ENCODE measurements at places on chromosomes 6 and 20.

DNA sequence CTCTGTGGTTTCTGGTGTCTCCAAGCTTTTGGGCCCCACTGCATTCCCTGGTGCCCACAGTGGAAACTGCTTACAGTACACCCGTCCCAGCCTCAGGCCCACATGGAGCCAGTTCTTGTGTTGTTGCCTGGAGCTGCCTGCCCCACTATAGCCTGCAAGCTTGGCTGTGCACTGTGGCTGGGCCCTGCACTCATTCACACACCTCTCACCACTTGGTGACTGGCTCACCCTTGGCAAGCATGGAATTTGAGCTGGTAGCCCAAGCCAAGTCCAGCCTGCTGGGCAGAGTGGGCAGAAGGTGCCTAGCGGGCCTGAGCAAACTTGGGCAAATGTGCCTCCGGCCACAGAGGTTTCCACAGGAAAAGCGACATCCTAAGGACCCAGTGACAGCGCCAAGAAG is 472.3 kb downstream of the MMUT start:
- no peak for DNase-seq

- DNase-seq = no peak
Observed at GRCh38 chr20:62234339-62234738, 4.0 kb upstream of the OSBPL2 start.

DNA sequence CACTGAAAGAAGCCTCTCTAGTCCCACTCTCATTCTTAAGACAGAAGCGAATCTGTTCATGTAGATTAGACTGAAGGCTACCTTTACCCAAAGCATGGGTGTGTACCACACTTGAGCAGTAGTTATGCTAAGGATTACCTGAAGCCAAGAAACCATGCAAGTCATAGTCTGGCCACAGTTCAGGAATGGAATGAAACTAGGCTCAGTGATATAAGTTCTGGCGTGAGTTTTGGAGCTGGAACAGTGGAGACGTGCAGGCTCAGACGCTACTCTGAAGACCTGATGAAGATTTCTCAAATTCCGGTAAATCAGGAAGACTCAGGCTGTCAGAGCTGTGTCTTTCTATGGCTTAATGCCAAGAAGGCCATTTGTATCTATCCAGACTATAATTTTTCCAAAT is 219.9 kb downstream of the HDGFL1 start:
- DNase-seq = no peak

- no peak for DNase-seq
Observed at GRCh38 chr6:21406316-21406715, 187.2 kb upstream of the SOX4 start.

DNA sequence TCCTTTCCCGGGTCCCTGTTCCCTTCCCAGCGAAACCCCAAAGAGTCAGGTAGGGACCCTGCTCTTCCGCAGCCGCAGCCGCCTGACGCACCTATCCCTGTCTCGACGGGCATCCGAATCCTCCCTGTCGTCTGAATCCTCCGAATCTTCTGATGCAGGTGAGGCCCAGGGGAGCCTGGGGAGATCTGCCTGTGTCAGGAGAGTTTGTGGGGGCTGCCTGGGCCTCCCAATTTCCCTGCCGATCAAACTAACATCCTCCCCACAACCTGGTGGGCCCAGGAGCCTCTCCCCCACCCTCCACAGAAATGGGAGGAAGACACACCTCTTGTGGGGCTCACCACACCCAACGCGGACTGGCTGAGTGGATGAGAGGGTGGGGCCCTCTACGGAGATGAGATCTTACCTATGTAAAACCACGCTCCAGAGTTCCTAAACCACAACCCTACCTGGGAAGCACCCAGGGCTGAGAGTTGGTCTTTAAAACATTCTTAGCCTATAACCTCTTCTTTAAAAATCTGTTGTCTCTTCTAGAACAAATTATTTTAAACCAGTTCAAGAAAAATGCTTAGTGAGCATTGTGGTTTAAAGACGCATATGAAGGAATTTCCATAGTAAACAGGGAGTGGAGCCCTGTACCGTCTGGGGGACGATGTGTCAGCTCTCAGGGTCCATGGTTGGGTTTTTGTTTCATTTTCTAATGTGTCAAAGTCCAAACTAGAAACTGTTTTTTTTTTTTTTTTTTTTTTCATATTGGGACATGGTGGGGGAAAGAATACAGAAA is 1.7 kb downstream of the CDC25B start:
- DNase-seq = no peak

DNA sequence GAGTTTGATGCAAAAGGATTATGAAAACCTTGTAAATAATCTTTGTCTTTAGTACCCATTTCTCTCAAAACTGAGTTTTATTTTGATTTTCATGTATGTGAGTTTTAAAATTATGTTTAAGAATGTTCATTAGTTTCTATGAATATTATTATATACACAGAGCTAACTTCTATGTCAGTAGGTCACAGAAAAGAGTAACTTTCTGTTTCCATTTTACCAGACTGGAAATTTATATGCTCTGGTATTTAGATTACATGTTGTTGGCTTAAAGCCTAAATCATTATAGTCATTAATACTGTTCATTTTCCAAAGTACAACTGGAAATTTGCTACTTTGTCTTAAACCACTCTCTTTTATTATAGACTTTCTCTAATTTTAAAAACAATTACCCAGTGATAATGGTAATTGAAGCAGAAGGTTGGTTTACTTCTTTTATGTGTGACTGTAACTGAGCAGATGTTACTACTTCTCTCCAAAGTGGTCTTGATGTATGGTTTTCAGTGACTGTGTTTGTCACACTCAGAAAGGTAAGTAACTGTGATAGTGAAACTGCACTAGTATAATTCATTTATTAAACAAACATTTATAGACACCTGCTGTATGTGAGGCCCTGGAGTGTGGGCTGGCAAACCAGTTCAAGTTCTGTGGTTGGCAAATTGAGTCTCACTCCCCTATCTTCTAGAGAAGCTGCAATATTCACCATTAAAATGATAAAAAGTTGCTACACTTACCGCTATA is 13.2 kb downstream of the CRYBG1 start:
- no peak for DNase-seq

GRCh38 chr6:7129784-7130569 is 22.2 kb downstream of the RREB1 start:
- no peak for DNase-seq

- no peak for DNase-seq
Observed at GRCh38 chr6:139373928-139374356, 506 bp downstream of the CITED2 start.

Data from stimulated activated CD8-positive, alpha-beta memory T cell treated with anti-CD3 and anti-CD28 coated beads, Interleukin-4, amount 100 ng/mL, for 1 hour (primary cell).